ENCODE measurements at places on chromosomes 11 and 22. TPM values are rescaled to one million over a fixed set of nuclear protein-coding genes. Genes with fewer than 3 reads are reported as not detected.

Gene CCDC116
- 0.47 TPM for polyA plus RNA-seq

Gene TRIM51
- not detected for polyA plus RNA-seq

Gene IFITM1
- polyA plus RNA-seq: 314 TPM

Gene MYOD1
- polyA plus RNA-seq: 0.04 TPM

Gene OSBP2
- 0.38 TPM for polyA plus RNA-seq

Gene ART1
- polyA plus RNA-seq: not detected

Gene MYRF
- polyA plus RNA-seq: 0.45 TPM

Gene C11orf91
- polyA plus RNA-seq: not detected

Gene NUDT8
- 5.4 TPM for polyA plus RNA-seq

All from spleen (tissue), 13 donors.